Skeletal muscle tissue (tissue), 5 donors: ENCODE measurements at places on chromosomes 12 and 14. TPM values are rescaled to one million over a fixed set of nuclear protein-coding genes. Genes with fewer than 3 reads are reported as not detected.

The WNT1 gene
- total RNA-seq = not detected

The EFS gene
- total RNA-seq = 17.2 TPM

The RNASE2 gene
- not detected for total RNA-seq

The RFLNA gene
- total RNA-seq = 2.6 TPM

The ASB2 gene
- total RNA-seq = 16.2 TPM

The COL2A1 gene
- 88.2 TPM for total RNA-seq

The CLEC9A gene
- total RNA-seq = not detected

The CD163L1 gene
- 4.7 TPM for total RNA-seq

The STXBP6 gene
- 17.7 TPM for total RNA-seq

The GPR137C gene
- 1.6 TPM for total RNA-seq

The P2RX7 gene
- total RNA-seq = 2.1 TPM

The OTOGL gene
- 0.52 TPM for total RNA-seq

The C1RL gene
- 10.4 TPM for total RNA-seq

The MYBPC1 gene
- total RNA-seq = 2,201 TPM

The CNIH1 gene
- total RNA-seq = 30.8 TPM

The EIF2B2 gene
- 18.8 TPM for total RNA-seq

The TRPV4 gene
- 0.52 TPM for total RNA-seq

The PUS7L gene
- 10.4 TPM for total RNA-seq

The SMARCD1 gene
- 19.3 TPM for total RNA-seq

The KERA gene
- 56.4 TPM for total RNA-seq

The SCN8A gene
- 0.52 TPM for total RNA-seq

The ZC2HC1C gene
- total RNA-seq = under 0.01 TPM

The GXYLT1 gene
- 11.5 TPM for total RNA-seq

The CLEC6A gene
- under 0.01 TPM for total RNA-seq

The TAPBPL gene
- total RNA-seq = 4.2 TPM

The LRP10 gene
- total RNA-seq = 11.0 TPM
